NCI-H1092 (cell line): ENCODE measurements at places on chromosomes 7 and 10.

DNA sequence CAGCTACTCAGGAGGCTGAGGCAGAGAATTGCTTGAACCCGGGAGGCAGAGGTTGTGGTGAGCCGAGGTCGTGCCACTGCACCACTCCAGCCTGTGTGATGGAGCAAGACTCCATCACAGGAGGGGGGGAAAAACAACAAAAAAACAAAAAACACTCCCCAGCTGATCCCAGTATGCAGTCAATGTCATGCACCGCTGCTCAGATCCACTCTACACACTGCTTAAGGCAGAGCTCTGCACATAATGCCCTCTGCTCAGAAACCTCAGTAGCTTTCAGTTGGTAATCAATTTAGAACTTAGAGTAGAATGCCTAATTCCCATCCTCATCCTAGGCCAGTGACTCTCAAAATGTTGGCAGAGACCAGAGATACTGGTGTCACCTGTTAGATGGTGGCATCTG lies 43.9 kb downstream of the PDSS1 start:
- DNase-seq, result no peak

DNA sequence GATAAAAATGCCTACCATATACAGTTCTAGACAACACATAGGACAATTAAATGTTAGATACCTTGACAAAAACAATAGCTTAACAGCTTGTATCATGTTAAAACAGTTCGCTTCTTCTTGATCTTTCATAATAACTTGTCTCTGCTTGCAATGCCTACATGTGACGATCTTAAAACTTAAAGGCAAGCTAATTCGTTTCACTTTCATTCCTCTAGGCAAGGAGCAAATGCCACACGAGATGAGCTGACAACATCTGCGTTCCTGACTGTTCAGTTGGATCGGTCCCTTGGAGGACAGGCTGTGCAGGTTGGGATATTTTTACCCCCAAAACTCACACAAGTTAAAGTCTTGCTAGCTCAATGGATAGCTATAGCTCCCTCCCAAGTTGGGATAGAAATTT lies 51.6 kb upstream of the ARL4A start:
- DNase-seq, result no peak

- DNase-seq, result no peak
Observed at GRCh38 chr7:112159351-112159750, 46.8 kb downstream of the DOCK4 start.

GRCh38 chr7:31171216-31171785 lies 119.2 kb downstream of the ADCYAP1R1 start:
- no peak for DNase-seq

DNA sequence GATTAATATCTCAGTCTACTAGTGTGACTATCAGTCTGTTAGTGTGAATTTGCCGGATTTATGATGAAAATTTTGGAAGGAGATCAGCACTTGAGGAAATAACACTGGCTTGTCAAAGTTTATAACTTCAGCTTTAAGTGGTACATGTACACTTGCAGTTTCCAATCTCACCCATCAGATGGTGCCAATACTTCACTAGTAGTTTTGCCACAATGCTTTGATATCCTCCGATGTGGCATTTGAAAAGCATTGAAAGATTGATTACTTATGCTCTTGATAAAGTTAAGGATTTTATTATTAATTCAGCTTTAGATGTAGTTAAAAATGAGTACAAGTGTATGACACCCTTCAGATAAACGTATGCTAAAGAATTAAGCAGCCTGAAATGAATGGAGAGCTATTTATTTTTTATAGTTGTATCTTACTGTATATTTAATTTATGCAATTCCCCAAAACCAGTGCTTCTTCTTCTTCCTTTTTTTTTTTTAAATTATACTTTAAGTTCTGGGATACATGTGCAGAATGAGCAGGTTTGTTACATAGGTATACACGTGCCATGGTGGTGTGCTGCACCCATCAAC lies 98.2 kb downstream of the ANLN start:
- DNase-seq, result peak; percentile 49

GRCh38 chr7:157614457-157615020 lies 277.7 kb downstream of the DNAJB6 start:
- DNase-seq, result no peak

DNA sequence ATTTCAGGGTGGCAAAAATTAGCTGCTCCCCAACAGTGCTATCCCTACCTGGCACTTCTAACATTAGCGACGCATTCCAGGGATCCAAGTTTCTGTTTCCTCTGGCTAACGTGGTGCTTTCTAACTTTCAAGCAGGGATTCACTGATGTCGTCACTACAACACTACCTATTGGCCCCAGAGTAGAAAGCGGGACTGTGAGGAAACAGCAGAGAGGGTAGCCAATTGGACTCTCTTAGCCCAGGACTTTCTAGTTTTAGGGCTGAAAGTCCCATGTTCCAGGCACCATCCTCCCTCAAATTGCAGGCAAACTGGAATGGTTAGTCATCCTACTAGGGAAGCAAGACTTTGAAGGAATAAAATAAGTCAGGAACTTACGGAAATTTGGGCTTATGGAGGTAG lies 89.3 kb upstream of the AGK start:
- no peak for DNase-seq

- DNase-seq, result no peak
Observed at GRCh38 chr7:116986611-116987565, 33.6 kb downstream of the ST7 start.

DNA sequence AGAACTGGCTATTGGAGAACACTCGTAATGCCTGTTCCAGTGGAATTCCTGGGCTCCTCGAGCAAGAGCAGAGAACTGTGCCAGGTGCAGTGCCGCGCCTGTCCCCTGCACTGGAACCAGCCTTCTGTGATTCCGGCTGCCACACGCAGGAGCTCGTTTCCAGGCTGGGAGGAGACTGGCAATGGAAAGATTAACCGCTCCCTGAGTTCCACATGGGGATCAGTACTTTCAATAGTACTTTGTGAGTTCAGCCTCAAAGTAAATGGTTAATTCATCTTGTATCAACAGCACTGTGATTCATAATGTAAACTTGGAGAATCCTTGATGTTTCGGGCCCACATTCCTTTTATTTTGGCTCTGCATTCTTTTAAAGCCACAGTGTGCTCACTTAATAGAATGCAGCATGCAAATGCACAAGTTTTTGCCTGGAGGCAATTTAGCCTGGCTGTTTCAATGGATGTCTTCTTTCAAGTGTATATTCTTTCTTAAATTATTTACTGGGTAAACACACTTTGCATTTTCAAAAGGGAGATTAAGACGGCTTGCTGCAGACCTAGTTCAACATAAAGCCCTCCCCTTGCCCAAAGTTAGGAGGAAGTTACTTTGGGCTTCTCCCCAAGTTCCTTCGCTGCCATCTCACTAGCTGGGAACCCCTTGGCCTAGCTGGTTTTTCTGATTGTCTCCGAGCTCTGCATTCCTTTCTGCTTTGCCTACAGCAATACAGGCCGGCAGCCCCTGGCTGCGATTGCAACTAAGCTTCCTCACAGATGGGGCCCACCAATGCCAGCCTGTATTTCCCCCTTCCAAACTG lies 138.1 kb upstream of the TCF7L2 start:
- DNase-seq, result no peak

- DNase-seq, result no peak
Observed at GRCh38 chr7:108088729-108089128, 41.4 kb downstream of the LAMB4 start.
